ENCODE measurements at places on chromosomes 12 and 14.

DNA sequence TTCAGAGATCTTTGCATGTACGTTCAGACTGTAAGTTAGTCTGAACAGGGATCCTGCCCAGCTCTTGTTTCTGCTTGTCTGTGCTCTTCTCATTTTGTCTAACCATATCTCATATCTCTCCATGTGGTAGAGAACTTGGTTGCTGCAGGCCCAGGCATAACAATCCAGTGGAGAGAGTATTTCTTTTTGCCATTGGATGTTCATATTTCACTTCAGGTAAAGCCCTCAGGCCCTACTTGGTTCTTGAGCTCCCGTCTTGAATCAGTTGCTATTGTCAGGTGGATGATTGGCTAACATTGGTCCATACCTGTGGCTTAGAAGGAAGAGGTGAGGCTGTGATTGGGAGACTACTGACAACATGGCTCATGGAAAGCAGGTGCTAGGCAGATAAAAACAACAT is 357.7 kb upstream of the FLRT2 start:
- DNase-seq, result no peak

- no peak for DNase-seq
Observed at GRCh38 chr12:116687888-116688287, 50.0 kb downstream of the SPRING1 start.

GRCh38 chr12:57522887-57523705 is 472 bp downstream of the MBD6 start:
- DNase-seq, result peak; percentile 43

DNA sequence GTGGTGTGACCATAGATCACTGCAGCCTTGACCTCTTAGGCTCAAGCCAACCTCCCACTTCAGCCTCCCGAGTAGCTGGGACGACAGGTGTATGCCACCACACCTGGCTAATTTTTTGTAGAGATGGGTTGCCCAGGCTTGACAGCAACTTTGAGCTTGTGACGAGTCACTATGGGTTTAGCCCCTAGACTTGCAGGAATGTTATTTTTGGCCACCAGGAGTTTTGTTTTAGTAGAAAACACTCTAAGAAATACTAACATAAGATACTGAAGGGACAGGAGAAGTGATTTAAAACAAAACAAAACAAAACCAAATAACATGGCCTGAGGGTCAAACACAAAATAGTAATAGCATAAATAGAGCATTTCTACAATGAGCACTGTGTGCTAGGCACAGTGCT is 26.4 kb downstream of the SETD3 start:
- DNase-seq, result no peak

Measured in tibial nerve (tissue), 4 donors.